Left ventricle myocardium superior (tissue), 1 donor: ENCODE measurements at places on chromosomes 6 and 20.

GRCh38 chr20:15317546-15318232 is 980.3 kb upstream of the FLRT3 start:
- DNase-seq = no peak

DNA sequence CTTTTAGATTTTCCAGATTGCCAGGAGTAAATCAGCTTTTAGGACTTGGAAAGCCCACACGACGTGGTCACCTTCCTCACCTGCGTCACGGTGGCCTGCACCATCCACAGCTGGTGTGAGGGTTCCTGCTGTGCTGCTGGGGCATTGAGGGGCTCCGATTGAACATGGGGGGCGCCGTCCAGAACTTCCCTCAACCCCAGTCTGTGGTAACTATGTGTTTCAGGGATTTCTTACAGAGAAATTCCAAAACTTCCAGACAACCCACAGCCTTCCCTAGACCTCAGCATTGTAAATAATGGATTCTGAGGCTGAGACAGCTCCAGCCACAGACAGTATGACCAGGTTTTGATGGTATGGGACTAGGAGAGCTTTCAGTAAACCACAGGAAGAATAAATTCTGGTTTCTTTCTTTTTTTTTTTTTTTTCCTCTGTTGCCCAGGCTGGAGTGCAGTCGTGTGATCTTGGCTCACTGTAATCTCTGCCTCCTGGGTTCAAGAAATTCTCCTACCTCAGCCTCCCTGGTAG is 46.7 kb upstream of the IRF4 start:
- no peak for DNase-seq

- DNase-seq = no peak
Observed at GRCh38 chr6:35370785-35371493, 28.6 kb downstream of the PPARD start.

- DNase-seq = no peak
Observed at GRCh38 chr6:155315516-155315871, 1.2 kb upstream of the TFB1M start.

DNA sequence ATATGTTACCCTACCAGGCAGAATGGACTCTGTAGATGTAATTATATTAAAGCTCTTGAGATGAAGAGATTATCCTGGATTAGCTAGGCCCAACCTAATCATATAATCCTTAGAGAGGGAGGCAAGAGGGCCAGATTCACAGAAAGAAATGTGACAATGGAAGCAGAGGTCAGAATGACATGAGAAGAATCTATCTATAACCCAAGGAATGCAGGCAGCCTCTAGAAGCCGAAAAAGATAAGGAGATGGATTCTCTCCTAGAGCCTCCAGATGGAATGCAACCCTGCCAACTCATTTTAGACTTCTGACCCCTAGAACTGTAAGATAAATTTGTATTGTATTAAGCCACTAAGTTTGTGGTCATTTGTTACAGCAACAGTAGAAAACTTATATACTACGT is 12.3 kb downstream of the PXT1 start:
- DNase-seq = no peak

DNA sequence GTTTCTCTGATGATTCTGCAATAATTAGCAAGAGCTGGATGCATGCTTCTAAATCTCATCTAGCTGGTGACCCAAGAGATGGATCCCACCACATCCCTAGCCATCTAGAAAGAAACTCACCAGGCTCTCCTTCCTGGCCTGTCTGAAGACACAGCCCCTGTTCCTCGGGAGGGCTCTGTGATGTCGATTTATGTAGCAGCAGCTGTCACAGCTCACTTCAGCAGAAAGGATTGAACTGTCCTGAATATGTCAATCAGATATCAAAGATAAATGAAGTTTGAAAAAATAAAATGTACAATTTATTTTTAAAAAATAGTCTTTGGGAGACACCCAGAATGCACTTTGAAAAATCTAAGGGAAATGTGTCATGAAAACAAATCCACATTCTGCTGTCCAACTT is 67.3 kb upstream of the TSHZ2 start:
- DNase-seq = no peak

DNA sequence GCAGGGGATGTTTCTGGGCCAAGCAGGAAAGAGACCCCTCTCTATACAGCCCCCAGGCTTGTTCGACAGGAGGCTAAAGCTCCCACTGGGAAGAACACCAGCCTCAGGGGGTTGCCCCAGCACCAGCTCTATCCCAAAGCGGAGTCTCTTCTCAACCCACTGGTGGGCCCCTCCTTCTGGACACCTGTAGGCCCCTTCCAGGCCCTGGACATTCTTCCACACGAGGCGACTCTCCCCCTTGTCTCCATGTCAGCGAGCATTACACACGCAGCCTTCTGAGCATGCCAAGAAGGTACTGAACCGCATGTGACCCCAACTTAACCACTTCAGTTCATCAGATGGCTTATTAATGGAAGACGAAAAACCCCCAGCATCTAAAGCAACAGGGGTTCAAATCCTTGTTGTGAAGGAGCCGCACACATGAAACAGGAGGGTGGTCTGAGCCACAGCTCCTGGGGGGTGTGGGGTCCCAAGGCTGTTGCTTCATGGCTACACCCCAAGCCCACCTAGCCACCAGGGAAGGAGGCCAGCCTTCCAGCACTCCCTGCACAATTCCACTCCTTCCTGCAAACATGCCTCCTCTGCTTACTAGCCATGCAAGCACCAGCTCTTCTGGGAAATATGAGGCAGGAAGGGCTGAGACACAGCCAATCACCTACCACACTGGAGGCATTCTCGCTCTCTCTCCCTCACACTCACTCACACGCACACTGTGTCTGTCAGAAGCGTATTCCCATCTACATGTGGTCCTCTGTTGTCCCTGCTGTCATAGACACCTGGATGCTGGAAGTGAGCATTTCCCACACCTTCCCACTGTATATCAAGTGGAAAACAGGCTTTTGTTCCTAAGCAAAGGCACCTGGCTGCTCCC is 104.5 kb downstream of the NOL4L start:
- no peak for DNase-seq

DNA sequence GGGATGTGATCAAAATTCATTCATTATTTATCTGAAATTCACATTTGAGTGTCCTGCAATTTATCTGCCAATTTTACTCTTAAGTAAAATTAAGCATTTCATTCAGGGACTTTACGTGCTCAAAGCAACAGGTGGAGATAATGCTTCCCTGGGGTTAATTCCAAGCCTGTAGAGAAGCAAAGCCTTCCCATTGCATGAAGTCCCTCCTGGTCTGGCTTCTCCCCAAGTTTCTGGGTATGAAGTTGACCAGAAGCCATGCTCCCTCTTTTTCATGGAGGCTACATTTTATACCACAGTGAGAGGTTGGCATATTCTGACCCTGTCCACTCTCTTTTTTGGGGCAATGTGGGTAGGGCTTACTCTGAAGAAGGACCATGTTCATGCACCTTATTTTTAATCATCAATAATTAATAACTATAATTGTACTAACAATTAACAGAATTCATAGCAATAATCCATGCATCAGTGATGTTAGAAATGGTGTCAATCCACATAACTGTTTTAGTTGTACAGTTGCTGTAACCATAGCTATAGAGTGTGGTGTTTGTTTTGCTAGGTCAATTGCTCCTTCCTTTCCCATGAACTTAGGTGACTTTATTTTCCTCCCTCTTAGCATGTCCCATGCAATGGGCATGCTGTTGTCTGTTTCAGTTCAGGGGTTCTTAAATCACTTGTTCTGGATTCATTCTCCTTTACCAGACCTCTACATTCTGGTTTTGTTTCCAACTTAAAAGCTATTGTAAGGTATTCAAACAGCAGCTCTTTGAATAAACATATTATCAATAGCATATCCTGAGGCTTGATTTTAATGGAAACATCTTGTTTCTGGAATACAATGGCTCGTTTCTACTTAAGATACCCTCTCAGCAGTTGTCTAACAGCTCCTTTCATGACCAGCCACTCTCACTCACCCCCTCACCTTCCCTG is 1.5 kb downstream of the LAMA4 start:
- DNase-seq = no peak

DNA sequence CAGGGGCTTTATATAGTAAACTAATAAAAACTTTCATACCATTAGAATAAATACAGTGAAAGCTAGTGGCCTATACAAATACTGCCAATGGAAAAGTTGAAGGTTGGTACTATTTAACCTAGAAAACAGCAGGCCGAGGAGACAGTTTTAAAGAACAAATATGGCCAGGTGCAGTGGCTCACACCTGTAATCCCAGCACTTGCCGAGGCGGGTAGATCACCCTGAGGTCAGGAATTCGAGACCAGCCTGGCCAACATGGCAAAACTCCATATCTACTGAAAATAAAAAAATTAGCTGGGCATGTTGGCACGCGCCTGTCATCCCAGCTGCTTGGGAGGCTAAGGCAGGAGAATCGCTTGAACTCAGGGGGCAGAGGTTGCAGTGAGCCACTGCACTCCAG is 24.8 kb downstream of the GLYATL3 start:
- no peak for DNase-seq

DNA sequence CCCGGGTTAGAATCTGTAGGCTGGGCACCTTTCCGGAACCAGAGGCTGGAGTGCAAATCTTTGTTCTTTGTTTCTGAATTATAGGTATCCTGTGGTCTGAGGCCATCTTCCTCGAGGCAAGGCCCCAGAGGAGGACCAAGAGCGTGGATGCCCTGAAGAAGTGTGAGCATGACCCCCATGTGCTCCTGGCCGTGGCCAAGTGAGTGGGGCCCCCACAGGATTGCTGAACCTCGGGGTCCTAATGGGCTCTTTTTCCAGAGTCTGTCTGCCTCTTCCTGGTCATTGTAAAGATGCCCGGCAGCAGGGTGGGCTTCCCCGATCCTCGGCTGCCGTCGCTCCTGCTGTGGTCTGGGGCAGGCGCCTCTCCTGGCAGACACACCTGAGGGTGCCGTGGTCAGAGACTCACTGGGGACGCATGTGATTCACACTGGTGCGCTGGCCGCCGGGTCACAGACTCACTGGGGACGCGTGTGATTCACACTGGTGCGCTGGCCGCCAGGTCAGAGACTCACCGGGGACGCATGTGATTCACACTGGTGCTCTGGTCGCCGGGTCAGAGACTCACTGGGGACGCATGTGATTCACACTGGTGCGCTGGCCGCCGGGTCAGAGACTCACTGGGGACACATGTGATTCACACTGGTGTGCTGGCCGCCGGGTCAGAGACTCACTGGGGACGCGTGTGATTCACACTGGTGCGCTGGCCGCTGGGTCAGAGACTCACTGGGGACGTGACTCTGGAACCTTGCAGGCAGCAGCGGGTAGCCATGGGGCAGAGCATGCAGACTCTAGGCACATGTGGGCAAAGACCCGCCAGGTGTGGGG is 6.5 kb upstream of the C20orf204 start:
- no peak for DNase-seq

- no peak for DNase-seq
Observed at GRCh38 chr6:170130771-170131241, 160.1 kb downstream of the DLL1 start.

DNA sequence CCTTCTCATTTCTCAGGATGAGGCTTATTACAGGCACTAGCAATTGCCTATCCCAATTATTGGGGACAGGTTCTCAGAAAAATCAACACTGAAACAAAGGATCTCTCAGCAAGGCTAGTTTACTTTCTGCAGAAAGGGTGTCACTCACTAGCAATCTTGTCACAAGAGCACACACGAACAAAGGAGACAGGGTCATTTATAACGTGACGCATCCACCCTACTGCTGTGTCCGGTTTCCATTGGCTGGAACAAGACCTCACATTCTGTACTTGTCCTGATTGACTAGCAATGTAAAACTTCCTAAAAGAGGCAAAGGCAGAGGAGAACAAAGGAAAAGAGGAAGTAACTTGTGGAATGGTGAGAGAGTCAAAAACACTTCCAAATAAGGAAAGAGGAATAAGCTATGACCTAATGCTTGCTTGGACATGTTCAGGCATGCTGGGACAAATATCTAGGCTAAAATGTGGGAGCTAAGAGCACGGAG is 160.2 kb upstream of the STXBP5 start:
- DNase-seq = no peak

DNA sequence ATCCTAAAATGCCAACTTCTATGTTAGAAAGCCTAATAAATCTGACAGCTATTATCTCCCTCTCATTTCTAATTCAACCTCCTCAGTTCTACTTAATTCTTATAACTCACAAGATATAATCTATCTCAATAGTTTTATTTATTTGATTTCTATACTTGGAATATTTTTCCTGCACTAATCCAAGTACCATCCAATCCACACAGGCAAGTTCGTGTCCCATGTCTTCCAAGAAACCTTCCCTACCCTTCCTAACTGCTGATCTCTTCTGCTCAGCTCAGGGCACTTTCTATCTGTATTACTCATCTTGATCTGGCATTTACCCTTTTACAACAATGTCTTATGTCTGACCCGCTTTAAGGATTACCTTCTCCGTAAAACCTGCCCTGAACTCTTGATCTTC is 18.2 kb downstream of the NCOA5 start:
- DNase-seq = no peak

DNA sequence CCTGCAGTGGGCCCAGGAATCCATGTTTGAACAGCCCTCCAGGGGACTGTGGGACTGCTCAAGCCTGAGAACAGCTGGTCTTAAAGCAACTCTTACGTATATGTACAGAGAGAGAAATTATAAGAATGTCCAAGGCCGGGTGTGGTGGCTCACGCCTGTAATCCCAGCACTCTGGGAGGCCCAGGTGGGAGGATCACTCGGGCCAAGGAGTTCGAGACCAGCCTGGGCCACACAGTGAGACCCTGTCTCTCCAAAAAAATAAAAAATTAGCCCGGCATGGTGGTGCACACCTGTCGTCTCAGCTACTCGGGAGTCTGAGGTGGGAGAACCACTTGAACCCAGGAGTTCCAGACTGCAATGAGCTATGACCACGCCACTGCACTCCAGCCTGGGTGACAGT is 134.0 kb downstream of the DTNBP1 start:
- DNase-seq = no peak

GRCh38 chr6:109446072-109446471 is 5.5 kb downstream of the SMPD2 start:
- no peak for DNase-seq

GRCh38 chr6:128156321-128157111 is 255.7 kb upstream of the THEMIS start:
- no peak for DNase-seq

DNA sequence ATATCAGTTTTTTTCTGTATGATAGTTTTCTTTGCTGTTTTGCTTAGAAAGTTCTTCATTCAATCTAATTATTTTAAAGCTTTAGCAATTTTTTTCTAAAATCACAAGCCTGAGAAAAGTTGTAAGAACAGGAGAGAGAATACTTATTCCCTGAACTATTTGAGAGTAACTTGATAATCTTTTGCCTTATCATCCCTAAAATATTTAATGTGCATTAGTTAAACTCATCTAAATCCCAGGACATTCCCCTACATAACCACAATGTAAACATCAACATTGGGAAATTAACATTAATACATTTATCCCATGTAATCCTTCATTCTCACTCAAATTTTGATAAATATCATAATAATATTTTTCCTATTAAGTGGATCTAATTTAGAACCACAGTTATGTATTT is 241.8 kb downstream of the CD109 start:
- DNase-seq = no peak

DNA sequence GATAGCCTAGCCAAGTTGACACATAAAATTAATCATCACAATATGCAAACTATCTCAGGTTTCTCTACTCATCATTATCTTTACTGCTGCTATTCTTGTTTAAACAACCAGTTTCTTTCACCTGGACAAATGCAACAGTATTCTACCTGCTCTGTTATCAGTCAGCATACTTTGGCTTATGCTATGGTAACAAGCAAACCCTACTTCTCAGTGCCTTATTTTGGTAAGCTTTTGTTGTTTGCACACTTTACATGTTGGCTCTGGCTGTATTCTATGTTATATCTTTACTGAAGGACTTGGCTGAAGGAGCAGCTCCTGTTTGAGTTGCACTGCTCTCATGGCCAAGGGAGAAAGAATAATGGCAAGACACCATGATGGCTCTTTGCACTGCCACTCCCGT is 463.1 kb downstream of the EPM2A start:
- no peak for DNase-seq

- DNase-seq = no peak
Observed at GRCh38 chr6:89007209-89008000, 44.0 kb upstream of the RNGTT start.
